ENCODE measurements at places on chromosomes 2 and 18.

GRCh38 chr18:80112624-80113248, 3.7 kb downstream of the ADNP2 start:
- no peak for DNase-seq

- DNase-seq: no peak
Measured at GRCh38 chr18:13895505-13896033, 19.8 kb downstream of the MC2R start.

GRCh38 chr2:71923143-71923525, 224.5 kb downstream of the CYP26B1 start:
- no peak for DNase-seq

DNA sequence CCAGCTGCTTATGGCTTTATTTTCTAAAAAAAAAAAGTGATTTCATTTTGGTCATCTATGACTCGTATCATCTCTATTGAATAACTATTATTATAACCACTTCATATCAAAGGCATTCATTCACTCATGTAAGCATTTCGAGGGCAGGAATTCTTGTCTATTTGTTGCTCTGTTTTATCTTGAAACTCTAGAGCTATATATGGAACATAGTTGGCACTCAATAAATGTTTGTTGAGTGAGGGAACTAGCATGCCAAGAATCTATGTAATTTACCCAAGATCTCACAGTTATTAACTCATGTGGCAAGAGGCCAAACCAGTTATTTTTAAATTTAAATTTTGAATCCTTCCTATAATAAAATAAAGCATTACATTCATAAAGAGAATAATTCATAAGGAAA, 470.1 kb downstream of the TMX3 start:
- no peak for DNase-seq

GRCh38 chr2:58834404-58834803, 593.3 kb upstream of the FANCL start:
- no peak for DNase-seq

GRCh38 chr18:55455938-55456337, 132.1 kb downstream of the TCF4 start:
- no peak for DNase-seq

All from activated T-cell treated with anti-CD3 and anti-CD28 coated beads, Interleukin-2, amount 50 U/mL, for 48 hours (primary cell).